ENCODE measurements at places on chromosomes 4 and X.

- DNase-seq, result no peak
Observed at GRCh38 chr4:169621731-169622492, 1.5 kb downstream of the CLCN3 start.

DNA sequence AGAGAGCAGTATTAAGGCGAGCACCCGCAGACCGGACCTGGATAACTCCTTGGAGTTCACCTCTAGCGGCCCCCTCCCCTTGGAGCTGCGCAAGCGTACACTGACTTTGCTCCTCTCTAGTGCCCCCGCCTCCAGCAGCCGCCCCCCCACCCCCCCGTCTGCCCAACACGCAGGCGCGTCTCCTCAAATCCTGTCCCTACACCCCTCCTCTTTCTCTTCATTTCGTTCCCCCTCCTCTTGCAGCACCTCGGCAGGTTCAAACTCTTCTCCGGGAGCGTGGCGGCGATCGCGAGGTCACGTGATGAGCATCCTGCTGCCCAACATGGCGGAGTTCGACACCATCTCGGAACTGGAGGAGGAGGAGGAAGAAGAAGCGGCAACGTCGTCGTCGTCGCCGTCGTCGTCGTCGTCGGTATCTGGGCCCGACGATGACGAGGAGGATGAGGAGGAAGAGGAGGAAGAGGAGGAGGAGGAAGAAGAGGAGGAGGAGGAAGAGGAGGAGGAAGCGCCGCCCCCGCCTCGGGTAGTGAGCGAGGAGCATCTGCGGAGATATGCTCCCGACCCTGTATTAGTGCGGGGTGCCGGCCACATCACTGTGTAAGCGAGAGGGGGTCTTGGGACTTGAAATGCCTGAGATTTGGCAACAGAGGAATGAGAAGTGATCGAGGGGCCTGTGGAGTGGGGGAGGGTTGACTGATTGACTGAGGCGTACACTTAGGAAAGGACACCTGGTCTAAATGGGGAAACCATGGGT lies at the start of gene CHIC1:
Gene CHIC1, plus strand, starts transcription at position 214 of the 754 bp plus-strand sequence. Its CDS starts 88 bp downstream, at position 302.
- peak; percentile 4 for DNase-seq

DNA sequence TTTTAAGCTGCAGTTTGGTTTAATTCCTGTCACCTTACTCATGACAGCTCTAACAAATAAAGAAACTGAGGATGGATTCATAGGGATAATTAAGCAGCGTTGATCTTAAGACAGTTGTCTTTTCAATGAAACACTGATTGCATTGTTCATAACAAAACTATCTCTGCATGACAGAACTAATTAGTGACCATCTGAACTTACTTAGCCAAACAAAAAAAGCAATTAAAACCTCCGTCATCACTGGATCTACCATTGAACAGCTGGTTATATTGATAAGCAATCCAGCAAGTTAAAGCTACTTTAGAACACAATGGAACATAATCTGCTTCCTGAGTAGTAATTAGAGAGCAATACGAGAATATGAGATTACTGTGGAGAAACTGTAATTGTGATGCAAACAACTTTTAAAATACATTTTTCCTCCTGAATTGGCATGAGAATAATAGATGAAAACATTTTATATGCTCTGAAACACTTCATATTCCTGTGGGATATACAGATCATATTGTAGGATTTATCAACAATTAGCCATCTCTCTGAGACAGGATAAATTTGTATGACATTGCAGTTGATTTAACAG lies 2576.8 kb downstream of the PCDH7 start:
- DNase-seq, result no peak

DNA sequence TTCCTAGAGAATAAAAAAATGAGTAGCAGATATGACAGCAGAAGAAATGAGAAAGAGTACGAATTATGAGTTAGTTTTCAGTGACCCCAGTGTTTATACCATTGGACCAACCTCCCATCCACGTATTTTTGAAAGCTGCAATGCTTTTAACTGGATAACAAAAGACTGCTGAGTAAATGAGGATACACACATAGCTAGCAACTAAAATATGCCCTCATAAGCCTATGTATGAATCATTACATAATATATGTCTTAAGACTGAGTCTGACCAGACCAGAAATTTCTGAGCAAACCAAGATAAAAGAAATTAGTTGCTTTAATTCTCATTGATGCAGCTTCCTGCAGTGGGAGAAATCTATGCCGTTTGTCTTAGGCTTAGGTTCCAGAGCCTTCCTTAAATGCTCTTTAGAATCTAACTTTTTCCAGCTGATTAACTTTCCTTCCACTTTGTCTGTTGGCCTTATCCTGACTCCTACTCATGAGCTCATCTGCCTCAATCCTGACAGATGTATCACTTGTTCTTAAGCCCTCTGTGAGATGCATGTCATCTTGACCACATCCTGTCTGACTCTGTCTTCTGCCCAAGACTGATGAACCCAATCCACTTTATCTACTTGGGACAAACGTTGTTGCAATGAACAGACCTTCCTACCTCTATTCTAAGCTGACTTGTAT lies 301.4 kb upstream of the AADAT start:
- DNase-seq, result no peak

DNA sequence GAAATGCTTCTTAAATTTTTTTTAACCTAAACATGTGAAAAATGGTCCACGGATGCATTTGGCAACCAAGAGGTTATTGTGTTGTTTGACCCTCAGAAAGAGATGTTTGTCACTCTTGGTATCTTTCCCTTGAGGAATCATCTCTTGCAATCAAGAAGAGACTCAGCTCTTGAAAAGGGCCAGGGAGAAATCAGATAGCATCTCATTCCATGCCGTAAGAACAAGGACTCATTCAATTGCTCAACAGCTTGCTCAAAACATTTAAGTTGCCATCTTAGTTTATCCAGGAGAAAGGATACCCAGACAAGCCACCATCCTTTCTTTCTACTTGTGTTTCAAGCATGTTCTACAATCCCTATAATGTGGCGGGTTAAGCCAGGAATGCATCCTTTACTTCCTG lies 209.5 kb upstream of the LNX1 start:
- DNase-seq, result no peak

DNA sequence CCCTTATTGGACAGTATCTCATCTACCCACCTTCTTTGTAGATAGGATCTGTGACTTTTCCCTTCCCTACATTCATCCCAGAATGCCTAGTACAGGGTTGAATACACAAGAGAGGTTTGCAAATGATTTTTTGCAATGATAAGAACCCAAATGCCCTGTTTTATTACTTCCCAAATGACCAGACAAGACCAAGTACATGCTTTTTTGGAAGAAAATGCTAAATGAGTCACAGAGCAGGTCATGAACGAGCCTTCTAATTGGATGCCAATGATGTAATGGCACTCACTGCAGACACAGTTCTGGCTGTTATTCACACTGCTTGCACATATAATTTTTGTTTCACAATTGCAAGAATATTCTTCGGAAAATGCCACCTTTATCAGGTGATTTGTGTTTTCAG lies 17.8 kb upstream of the GABRQ start:
- no peak for DNase-seq

DNA sequence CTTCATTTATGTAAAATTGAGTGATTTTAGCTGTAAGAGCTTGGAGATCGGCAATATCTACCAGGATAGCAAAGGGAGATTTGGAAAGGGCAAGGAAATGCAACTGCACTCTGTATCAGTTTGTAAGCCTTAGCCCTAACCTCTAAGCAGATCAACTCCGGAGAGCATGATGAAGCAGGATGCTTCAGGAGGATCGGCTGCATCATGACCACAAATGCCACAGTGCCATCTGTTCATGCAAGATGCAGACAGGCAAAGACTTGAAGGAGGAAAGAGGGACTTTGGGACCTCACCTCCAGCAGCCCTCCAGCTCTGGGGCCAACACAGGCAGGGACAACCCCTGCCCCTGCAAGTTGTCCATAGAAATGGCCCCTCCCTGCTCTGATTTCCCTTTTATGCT lies 377.6 kb upstream of the GATB start:
- no peak for DNase-seq

GRCh38 chr4:144710526-144710912 lies 64.6 kb downstream of the HHIP start:
- no peak for DNase-seq

GRCh38 chr4:176729489-176729888 lies 63.2 kb downstream of the VEGFC start:
- DNase-seq, result no peak

- DNase-seq, result no peak
Observed at GRCh38 chr4:124650614-124651013, 61.9 kb downstream of the ANKRD50 start.

DNA sequence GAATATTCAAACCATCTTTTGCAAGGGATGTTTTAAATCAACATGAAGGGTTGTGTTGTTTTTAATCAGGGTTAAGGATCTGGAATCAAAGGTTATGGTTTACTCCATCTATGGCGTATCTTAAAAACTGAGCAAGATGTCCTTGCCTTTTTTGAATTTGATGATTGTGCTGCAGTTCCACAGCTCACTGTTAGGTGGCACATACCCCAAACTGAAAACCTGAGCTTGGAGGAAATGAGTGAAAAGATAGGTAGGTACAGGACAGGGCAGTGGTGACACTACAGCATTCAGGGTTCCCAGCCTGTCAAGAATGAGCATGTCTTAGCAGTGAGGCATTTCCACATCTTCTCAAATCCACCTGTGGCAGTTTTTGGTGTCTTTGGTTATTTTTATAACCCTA lies 13.1 kb upstream of the EOLA1 start:
- DNase-seq, result no peak

GRCh38 chrX:134388161-134389109 lies 71.5 kb upstream of the HPRT1 start:
- DNase-seq, result no peak

DNA sequence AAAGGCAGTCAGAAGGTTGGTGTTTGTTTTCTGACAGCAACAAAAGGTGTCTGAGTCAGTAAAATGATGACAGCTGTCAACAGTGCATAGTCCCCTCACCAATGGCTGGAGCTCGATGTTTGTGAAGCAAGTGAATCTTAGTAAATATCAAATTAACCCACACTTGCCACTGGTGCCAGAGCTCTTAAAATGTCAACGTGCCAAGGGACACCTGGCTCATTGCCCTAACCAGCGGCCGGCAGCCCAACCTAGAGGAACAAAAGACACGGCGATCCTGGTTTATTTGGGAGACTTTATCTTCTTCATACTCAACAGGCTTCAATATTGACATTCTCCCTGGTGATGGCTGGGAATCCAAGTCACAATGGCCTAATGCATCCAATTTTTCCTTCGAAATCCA lies 143.4 kb downstream of the CPEB2 start:
- DNase-seq, result no peak

- DNase-seq, result no peak
Observed at GRCh38 chr4:71300964-71301363, 37.9 kb upstream of the SLC4A4 start.

- DNase-seq, result no peak
Observed at GRCh38 chrX:68939868-68940267, 111.0 kb downstream of the EFNB1 start.

DNA sequence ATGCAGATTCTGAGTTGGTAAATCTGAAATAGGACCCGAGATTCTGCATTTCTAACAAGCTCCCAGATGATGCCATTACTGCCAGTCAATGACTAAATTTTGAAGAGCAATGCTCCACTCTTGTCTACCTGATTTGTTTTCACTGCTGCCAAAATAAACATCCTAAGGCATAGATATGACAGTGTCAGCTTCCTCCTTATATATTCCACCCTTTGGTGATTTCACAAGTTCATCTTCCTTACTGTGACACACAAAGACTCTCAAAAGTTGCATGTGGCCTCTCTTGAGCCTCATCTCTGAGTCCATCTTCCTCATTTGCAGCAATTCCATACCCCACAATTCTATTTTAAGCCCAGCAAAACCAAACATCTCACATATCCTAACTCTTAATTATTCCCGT lies 110.9 kb downstream of the FBXW7 start:
- DNase-seq, result no peak

GRCh38 chrX:77389891-77390290 lies 57.3 kb upstream of the FGF16 start:
- no peak for DNase-seq

DNA sequence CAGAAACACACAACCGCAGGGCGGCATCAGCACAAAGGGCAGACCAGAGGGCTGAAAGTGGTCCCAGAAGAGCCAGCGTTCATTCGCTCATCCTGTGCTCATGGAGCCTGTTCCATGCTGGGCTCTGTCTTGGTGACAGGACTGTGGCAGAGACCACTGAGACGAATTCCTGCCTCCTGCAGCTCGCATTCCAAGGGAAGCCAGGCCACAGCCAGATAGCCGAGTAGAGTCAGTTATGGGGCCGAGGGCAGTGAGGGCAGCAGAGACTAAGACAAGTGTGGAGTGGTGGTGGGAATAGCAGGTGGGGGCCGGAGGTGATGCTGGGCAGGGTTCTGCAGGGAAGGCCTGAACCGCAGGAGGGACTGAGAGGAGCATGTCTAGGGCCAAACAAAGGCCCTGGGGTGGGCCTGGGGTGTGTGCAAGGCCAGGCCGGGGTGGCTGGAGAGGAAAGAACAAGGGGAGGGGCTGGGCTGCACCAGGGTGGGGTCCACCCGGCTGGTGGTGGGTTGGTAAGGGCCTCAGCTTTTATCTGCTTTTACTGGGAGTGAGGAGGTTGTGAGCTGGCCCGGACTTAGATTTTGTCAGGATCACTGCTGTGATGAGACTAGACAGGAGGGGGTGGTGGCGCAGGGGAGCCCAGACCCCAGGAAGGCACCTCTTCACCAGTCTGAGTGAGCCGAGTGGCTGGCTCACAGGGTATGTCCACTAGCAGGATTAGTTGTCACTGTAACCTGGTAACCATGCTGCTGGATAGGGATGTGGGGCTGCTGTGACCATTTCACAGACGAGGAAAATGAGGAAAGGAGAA lies 6.3 kb downstream of the PSAPL1 start:
- DNase-seq, result no peak

DNA sequence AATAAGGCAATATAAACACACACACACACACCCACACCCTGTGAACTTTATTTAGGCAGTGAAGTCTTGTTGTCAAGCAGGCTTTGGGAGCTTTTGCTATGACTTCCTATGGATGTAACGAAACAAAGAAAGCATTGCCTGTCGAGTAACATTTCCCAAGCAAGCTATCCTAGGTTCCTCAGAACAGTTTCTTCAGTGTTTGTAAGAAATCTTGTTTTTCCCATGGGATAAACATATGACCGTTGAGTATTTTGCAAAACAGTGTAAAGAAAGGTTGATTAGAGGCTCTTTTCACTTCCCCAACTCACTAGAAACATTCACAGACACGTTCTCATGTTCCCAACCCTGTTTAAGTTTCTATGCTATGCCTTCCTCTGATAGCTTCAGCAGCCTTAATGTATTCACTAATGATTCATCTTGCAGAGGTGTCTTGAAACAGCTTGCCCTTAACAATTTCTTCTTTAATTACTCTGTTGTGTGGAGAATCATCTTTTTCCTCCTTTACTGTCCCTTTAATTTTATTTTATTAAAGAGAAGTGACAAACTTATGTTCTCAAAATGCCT lies 1947.1 kb upstream of the TENM3 start:
- no peak for DNase-seq

DNA sequence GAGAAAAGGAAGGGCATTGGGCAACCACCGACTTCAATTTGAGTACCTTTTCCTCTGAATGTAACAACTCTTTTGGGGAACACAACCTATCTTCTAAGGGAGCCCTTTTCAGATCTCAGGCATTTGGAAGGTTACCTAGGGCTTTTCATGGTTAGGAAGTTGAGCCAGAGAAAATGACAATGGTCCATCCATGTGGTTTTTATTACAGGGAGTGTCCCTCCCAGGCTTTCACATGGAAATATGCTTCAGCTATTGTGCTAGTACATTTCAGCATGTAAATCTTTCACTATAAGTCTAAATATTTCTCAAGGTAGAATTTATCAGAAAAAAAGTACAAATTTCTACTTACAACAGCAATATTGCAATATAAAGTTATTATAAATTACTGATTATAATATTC lies 259.8 kb downstream of the IQCM start:
- DNase-seq, result no peak
